ENCODE measurements at places on chromosomes 7 and 10. TPM values are rescaled to one million over a fixed set of nuclear protein-coding genes. Genes with fewer than 3 reads are reported as not detected.
A peak's percentile ranks its signal among the peaks of the same experiment; 100 is the strongest.

- DNase-seq, result peak; percentile 68
These were observed 66.5 kb upstream of the TNS3 start for GRCh38 chr7:47648275-47648925.

- DNase-seq, result no peak
These were observed 64.1 kb upstream of the ASAH2 start for GRCh38 chr10:50315424-50315823.

The PNLIPRP1 gene
- not detected for total RNA-seq

GRCh38 chr7:143988976-143989745 is 11.0 kb upstream of the OR6B1 start:
- peak; percentile 60 for DNase-seq

DNA sequence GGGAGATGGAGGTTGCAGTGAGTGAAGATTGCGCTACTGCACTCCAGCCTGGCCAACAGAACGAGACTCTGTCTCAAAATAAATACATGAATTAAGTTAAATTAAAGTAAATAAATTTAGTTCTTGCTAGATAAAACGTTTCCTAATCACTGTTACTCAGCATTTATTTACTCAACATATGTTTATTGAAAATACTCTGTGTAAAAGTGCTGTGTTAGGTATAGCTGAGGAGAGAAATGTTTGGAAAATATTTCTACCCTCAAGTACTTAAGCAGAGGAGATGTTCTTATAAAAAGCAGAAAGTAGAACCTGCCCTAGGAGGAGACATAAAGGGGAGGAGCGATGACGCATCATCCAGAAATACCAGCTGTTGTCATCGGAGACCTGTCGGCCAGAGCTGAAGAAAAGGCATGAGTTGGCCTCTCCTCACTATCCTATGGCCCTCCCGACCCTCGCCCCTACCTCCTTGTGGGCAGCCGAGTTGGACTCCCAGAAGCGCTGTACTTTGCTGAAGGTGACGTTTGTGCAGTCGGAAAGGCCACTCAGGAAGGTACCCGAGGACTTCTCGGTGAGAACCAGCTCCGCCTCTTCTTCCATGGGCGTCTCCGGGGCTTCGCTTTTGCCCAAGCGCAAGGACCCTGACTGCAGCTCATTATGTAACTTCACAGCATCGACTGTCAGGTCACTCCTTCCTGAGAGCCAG is 1.1 kb downstream of the RRP12 start:
- peak; percentile 61 for DNase-seq

The SYCE1 gene
- 0.09 TPM for total RNA-seq

GRCh38 chr7:135558337-135558767 is 635 bp downstream of the NUP205 start:
- DNase-seq, result peak; percentile 54

- no peak for DNase-seq
These were observed 252.3 kb downstream of the SNX10 start for GRCh38 chr7:26543951-26544350.

- peak; percentile 60 for DNase-seq
These were observed 34.6 kb downstream of the ZEB1 start for GRCh38 chr10:31353574-31353973.

The PSAP gene
- total RNA-seq, result 615 TPM

The SRGN gene
- 65.8 TPM for total RNA-seq

DNA sequence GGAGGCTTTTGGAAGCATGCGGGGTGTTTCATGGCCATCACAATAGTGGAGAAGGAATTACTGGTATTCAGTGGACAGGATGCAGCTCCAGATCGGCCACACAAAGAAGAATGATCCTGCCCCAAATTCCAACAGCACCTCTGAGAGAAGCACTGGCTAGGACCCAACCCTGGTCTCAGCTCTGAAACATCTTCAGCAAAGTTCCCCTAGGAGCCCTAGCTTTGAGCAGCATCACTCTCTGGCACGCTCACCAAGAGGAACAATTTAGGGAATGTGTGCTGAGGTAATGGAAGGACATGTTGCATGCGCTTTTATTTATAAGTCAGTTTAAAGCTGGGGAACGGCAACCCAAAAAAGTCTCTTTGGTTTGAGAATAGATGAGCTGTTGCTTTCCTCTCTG is 5.5 kb upstream of the OPN1SW start:
- peak; percentile 97 for DNase-seq

The ACBD7 gene
- 0.99 TPM for total RNA-seq

- DNase-seq, result no peak
These were observed 39.2 kb upstream of the ASL start for GRCh38 chr7:66036382-66036781.

GRCh38 chr10:3931224-3931623 is 146.2 kb upstream of the KLF6 start:
- no peak for DNase-seq

DNA sequence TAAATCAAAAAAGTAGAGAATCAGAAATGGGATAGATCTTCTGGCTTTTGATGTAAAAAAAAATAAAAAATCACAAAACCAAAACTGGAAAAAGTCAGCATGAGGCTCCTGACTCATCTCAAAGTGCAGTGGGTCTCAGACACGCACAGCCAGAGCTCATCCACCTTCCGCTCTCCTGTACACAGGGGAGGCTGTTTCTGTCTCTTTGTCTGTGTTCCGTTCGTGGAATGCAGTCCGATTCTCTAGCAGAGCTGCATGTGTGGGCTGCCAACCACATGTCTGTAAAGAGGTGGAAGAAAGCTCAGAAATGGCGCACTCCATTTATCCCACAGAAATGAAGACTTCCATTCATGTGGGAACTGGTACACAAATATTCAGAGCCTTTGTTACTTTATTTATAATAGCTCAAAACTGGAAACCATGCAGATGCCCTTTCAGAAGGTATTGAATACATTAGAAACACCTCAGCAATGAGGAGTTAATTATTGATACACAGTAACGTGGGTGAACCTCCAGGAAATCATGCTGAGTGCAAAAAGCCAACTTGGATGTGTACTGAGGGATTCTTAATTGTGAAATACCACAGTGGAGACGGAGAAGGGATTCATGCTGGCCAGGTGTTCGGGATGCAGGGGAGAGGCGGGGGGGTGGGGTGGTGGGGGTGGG is 123.3 kb downstream of the TRRAP start:
- DNase-seq, result no peak

DNA sequence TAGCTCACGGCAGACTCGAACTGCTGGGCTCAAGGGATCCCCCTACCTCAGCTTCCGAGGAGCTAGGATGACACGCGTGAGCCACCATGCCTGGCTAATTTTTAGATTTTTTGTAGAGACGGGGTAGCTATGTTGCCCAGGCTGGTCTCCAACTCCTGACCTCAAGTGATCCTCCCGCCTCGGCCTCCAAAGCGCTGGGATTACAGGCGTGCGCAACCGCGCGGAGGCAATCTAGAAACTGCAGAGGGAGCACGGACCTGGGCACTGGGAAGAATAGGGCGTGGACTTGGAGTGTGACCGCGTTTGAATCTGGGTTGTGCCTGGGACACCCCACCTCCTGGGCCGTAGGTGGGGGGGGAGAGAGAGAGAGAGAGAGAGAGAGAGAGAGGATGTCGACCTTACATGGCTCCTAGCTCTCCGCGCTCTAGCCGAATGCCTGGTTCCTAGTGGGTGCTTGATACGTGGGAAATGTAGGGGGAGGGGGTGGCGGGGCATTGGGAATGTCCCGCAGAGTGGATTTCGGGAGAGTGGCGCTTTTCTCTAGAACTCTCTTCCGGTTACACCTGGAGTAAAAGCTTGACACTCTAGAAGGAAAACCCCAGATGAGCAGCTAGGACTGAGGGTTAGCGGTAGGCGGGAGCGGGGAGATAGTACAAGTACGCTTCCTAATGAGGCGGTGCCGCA is 1.2 kb upstream of the MAP3K8 start:
- no peak for DNase-seq

DNA sequence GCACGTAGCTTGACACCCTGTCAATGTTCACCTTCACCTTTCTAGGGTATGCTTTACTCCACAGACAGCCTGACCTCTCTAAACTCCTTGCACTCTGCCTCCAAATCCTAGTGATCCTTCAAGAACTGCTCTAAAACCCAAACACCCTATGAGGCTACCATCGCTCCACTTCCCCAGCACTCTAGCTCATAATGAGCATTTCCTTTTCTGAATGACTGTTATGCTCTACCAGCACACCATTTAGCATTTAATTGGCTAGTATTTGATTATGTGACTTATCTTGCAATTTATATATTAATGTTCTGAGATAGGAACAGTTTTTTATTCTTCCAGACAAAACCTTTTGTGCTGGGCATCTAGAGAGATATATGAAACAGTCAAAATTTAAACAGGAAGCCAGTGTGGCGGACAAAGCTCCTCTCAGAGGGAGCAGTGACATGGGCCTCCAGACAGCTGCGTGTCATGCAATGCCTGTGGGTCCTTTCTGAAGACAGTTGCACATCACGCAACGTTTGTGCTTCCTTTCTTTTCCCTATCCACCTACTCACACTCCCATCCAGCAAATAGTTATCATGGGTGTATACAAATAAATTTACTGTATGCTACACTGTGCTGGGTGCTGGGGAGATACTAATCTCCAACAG is 86.3 kb downstream of the ALOX5 start:
- no peak for DNase-seq

GRCh38 chr10:25552283-25552919 is 377.6 kb downstream of the GPR158 start:
- no peak for DNase-seq

The MGAM2 gene
- total RNA-seq, result not detected

The FOXI2 gene
- not detected for total RNA-seq

GRCh38 chr7:12719981-12720865 is 32.8 kb downstream of the ARL4A start:
- DNase-seq, result peak; percentile 47

GRCh38 chr7:114921631-114922025 is 266 bp upstream of the MDFIC start:
- peak; percentile 62 for DNase-seq

DNA sequence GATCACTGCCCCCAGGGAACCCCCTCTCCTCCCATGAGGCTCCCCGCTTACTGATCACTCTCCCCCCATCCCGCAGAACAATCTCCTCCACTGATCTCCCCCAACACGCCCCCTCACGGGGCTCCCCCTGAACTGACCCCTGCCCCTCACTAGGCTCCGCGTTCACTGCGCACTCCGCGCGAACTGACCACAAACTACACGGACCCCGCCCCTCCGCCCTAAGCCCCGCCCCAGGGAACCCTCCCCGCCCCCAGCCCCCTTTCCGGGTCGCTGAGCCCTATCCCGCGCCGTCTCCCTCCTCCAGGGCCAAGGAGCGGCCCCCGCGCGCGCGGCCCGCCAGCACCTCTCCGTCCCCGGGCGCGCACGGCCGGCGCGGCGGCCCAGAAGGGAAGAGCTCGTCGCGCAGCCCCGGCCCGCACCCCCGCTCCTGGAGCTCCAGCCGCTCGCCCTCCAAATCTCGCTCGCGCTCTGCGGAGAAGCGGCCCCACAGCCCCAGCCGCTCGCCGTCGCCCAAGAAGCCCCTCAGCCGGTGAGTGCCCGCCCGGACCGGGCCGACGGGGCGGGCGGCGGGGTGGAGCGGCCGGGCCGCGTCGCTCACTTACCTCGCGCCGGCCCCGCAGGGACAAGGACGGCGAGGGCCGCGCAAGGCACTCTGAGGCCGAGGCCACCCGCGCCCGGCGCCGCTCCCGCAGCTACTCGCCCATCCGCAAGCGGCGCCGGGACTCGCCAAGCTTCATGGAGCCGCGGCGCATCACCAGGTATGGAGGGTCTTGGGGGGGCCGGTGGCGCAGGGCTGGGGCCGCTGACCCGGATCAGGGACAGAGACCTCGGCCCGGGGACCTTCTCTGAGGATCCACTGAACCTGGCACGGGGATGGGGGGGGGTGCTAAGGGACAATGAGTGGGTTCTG is 19.9 kb upstream of the HSPB1 start:
- DNase-seq, result no peak

DNA sequence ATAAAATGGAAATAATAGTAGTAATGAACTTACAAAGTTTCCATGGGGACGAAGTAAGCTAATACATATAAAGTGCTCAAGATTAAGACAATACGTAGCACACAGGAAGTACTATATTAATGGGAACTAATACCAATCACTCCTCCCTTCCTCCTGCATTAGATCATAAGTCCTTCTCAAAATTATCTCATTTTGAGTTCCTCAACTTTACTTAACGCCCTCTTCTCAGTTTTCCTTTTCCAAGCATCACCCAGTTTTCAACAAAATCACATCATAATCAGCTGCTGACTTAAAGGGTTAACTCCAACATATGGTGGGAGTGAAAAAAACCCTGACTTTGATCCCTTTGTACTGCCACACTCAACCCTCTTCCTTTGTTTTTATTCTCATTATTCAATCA is 24.4 kb downstream of the JMJD1C start:
- no peak for DNase-seq

DNA sequence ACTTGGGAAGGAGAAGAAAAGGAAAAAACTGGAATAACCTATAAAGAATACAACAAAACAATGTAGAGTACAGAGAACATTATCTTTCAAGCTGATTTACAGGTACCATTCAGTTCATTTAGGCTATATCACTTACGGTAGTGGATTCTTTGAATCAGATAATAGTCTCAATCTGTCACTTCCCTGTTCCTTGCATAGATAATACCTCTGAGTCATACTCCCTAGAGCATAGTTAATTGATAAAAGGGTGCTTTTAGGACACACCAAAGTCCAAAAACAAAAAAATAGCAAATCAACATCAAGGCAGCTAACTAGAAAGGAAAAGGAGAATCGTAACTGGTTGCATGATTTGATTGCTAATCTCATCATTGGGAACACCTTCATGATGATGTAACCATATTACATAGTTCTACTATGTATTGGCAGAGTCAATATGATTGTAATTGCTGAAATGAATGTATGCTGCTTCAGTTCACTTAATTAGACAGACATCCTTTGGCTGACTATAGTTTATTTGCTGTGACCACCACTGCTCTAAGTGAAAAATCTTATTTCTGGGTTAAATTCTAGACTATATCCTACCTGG is 844.4 kb downstream of the GATA3 start:
- no peak for DNase-seq

- DNase-seq, result no peak
These were observed 25.1 kb downstream of the SGCE start for GRCh38 chr7:94630855-94631254.

The PCLO gene
- 0.36 TPM for total RNA-seq

The ZNF282 gene
- 31.9 TPM for total RNA-seq

All from fibroblast of the aortic adventitia (primary cell).